Uterine smooth muscle cell (primary cell): ENCODE measurements at places on chromosomes 13 and 19. TPM values are rescaled to one million over a fixed set of nuclear protein-coding genes. Genes with fewer than 3 reads are reported as not detected.

Gene SRRM5
- total RNA-seq, result not detected in 2 replicates

Gene ZNF493
- 9.1 and 17.6 TPM in 2 replicates for total RNA-seq

Gene VSTM1
- not detected in 2 replicates for total RNA-seq

Gene ETV2
- 0.11 and 0.50 TPM in 2 replicates for total RNA-seq

Gene ADGRE2
- 0.11 and 0.12 TPM in 2 replicates for total RNA-seq

Gene CD209
- not detected in 2 replicates for total RNA-seq

Gene KASH5
- not detected in 2 replicates for total RNA-seq

Gene ANKLE1
- total RNA-seq, result 0.44 and 1.00 TPM in 2 replicates

Gene PABPC3
- 0.11 and 0.37 TPM in 2 replicates for total RNA-seq

Gene VSIG10L
- total RNA-seq, result 0.22 and 0.50 TPM in 2 replicates

Gene RFX1
- total RNA-seq, result 3.7 and 3.9 TPM in 2 replicates

Gene MAP4K1
- 0.55 TPM in 1 of 2 replicates, not detected in the other for total RNA-seq

Gene PSPC1
- 68.9 and 90.3 TPM in 2 replicates for total RNA-seq

Gene SLC7A9
- total RNA-seq, result 0.25 TPM in 1 of 2 replicates, not detected in the other

Gene POLD1
- total RNA-seq, result 31.4 and 72.3 TPM in 2 replicates

Gene SIAH3
- total RNA-seq, result under 0.01 TPM in 2 replicates

Gene MADCAM1
- total RNA-seq, result 0.11 TPM in 1 of 2 replicates, not detected in the other

Gene TDRD12
- total RNA-seq, result 0.11 and 0.37 TPM in 2 replicates

Gene CLDND2
- not detected in 2 replicates for total RNA-seq

Gene CPAMD8
- 0.66 and 1.5 TPM in 2 replicates for total RNA-seq

Gene KCNN4
- total RNA-seq, result 1.1 and 1.3 TPM in 2 replicates

Gene FCAR
- not detected in 2 replicates for total RNA-seq

Gene CFAP97D2
- not detected in 2 replicates for total RNA-seq

Gene RASIP1
- 0.44 and 0.87 TPM in 2 replicates for total RNA-seq

Gene TCF3
- total RNA-seq, result 82.9 and 118 TPM in 2 replicates

Gene FGF14
- total RNA-seq, result 0.33 and 0.62 TPM in 2 replicates

Gene ZNF578
- 2.8 and 3.5 TPM in 2 replicates for total RNA-seq

Gene PSG3
- not detected in 2 replicates for total RNA-seq

Gene SHISA7
- total RNA-seq, result not detected in 2 replicates

Gene TPTE2
- total RNA-seq, result not detected in 2 replicates

Gene OVOL3
- not detected in 2 replicates for total RNA-seq

Gene FFAR2
- total RNA-seq, result not detected in 2 replicates

Gene CAPN12
- total RNA-seq, result not detected in 2 replicates

Gene TMPRSS9
- total RNA-seq, result not detected in 2 replicates

Gene ELF1
- 30.7 and 31.8 TPM in 2 replicates for total RNA-seq

Gene IGSF23
- total RNA-seq, result not detected in 2 replicates

Gene C19orf81
- 0.22 TPM in 1 of 2 replicates, not detected in the other for total RNA-seq

Gene MUC16
- under 0.01 TPM in 2 replicates for total RNA-seq

Gene ZIC5
- total RNA-seq, result not detected in 2 replicates

Gene ZNF610
- 1.00 and 2.7 TPM in 2 replicates for total RNA-seq

Gene POMP
- total RNA-seq, result 90.0 and 137 TPM in 2 replicates

Gene PCDH20
- total RNA-seq, result 0.11 TPM in 1 of 2 replicates, not detected in the other

Gene POGLUT2
- 14.1 and 20.1 TPM in 2 replicates for total RNA-seq

Gene TICAM1
- total RNA-seq, result 2.8 and 3.5 TPM in 2 replicates

Gene ZNF625
- total RNA-seq, result 11.2 and 14.5 TPM in 2 replicates

Gene CGB1
- not detected in 2 replicates for total RNA-seq

Gene ZIM2
- 0.12 TPM in 1 of 2 replicates, not detected in the other for total RNA-seq

Gene TEX29
- total RNA-seq, result not detected in 2 replicates

Gene ATP4A
- not detected in 2 replicates for total RNA-seq

Gene ZNF606
- total RNA-seq, result 11.6 and 18.1 TPM in 2 replicates

Gene ANKRD24
- total RNA-seq, result 0.33 and 1.2 TPM in 2 replicates
